Stimulated activated CD4-positive, alpha-beta T cell treated with anti-CD3 and anti-CD28 coated beads, Interleukin-15, amount 100 ng/mL, for 1 hour (primary cell): ENCODE measurements at places on chromosomes 16 and 17.
A peak's percentile ranks its signal among the peaks of the same experiment; 100 is the strongest.

DNA sequence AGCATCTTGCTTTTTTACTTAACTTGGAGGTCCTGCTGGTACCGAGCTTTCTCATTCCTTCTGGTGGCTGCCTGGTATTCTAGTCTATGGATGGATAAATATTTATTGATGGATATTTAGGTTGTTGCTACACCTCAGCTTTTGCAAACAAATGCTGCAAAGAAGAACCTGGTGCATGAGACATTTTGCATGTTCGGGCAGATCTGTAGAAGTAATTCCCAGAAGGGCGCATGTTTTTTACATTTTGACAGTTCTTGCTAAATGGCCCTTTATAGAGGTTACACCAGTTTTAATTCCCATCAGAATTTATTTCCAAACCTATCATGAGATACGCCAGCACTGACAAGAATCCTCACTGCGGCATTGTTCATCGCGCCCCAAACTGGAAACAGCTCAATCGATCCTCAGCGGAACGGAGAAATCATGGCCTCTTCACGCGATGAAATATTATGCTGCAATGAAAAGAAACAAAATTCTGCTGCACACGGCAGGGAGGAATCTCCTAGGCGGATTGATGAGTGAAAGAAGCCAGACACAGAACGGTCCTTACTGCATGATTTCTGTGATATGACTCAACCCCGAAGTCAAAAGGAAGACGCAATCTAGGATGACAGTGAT, 68.0 kb upstream of the CREBBP start:
- DNase-seq = no peak

DNA sequence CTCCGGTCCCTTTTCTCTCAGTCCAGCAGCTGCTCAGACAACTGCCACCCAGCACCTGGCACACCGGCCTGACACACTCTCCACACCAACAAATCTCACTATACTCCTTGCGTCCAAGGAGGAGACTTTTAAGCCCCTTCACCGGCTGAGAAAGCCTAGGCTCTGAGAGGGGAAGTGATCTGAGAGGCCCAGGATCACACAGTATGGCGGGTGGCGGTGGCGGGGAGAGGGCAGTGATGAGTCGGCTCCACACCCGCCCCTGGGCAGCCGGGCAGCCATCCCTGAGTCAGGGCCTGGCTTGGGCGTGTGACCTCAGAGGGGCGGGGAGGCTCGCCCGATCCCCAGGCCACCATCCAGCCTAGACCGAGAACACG, 569 bp downstream of the FLII start:
- peak; percentile 21 for DNase-seq

- no peak for DNase-seq
Observed at GRCh38 chr17:40960144-40960543, 6.6 kb downstream of the KRT39 start.

GRCh38 chr17:44346064-44346844, 1.2 kb downstream of the GRN start:
- no peak for DNase-seq

GRCh38 chr17:29867643-29868181, 62.3 kb downstream of the SSH2 start:
- no peak for DNase-seq

DNA sequence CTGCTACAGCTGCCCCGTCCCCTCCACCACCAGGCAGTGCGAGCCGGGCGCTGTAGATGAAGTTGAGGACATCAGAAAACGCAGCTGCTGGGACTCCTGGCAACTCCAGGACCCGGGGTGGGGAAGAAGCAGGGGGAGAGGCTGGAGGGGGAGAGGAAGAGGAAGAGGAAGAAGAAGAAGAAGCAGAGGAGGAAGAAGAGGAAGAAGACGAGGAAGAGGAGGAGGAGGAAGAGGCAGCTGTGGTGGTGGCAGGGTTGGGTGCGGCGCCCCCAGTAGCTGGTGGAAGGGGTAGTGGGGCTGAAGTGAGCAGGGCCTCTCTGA, 13.2 kb downstream of the ZBTB4 start:
- DNase-seq = no peak

DNA sequence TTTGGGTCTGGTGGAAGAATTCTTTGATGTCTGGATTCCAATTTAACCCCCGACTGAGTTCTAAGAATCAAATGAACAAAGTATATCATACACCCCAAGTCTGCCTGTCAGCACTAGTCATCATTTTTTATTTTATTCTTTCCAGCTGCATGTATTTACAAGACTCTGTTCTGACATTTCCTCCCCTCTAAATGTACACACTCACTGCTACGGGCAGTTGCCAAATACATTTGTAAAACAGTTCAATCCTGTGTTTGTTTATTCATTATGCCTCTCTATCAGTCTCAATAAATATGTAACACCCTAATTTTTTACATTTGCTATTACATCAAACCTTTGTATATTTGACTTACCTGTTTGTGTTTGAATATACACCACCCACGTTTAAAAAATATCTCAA, 422.3 kb upstream of the PSMD7 start:
- no peak for DNase-seq

- no peak for DNase-seq
Observed at GRCh38 chr17:57868007-57868909, 18.4 kb upstream of the MRPS23 start.

DNA sequence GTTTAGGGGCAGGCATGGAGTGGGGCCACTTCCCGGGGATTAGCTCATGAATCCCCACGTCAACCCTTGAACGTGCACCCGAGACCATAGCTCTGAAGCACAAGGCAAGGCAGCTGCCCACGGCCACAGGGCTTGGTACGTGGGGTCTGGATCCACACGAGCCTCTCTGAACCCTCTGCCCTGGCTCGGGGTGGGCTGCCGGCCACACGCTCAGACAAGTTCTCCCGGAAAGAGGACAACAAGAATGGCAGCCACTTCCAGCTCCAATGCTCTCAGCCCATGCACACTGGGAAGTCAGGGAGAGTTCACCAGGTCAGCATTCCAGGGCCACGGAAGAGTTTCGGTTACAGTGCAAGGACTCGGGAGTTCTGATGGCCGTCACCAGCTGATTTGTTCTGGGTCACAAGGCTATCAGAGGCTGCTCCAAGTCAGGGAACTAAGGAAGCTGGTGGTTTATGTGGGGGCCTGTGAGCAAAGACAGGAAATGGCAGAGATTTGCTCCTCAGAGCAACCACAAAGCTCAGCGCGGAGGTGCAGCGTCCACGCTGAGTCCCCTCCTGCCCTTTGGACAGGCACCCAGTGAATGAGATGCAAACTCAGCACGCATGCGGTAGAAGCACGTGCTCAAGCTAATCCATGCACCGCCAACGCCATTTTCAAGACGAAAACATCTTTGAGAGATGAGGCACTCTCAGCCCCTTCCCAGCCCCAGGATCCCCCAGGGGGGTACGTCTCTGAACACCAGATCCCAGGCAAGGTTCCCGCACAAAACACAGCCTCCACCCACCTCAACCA, 356.4 kb downstream of the FOXL1 start:
- no peak for DNase-seq

DNA sequence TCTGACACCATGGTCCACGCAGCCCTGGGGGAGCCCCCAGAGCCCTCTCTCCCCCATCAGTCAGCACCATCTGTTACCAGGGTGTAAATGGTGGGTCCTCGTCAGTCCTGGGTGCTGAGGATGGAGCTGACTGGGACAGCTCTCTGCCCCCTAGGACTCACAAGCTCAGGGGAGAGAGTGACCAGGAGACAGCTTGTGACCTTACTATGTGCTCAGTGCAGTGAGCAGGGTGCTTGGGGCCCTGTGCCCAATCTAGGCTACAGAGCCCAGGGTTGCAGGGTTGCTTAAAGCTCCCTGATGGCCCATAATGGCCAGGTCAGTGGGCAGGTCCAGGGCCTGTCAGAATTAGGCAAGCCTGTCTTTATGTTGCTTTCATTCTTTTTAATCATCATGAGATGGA, 11.3 kb downstream of the MMP2 start:
- no peak for DNase-seq

GRCh38 chr16:83913245-83913633, 14.3 kb downstream of the MLYCD start:
- DNase-seq = no peak

DNA sequence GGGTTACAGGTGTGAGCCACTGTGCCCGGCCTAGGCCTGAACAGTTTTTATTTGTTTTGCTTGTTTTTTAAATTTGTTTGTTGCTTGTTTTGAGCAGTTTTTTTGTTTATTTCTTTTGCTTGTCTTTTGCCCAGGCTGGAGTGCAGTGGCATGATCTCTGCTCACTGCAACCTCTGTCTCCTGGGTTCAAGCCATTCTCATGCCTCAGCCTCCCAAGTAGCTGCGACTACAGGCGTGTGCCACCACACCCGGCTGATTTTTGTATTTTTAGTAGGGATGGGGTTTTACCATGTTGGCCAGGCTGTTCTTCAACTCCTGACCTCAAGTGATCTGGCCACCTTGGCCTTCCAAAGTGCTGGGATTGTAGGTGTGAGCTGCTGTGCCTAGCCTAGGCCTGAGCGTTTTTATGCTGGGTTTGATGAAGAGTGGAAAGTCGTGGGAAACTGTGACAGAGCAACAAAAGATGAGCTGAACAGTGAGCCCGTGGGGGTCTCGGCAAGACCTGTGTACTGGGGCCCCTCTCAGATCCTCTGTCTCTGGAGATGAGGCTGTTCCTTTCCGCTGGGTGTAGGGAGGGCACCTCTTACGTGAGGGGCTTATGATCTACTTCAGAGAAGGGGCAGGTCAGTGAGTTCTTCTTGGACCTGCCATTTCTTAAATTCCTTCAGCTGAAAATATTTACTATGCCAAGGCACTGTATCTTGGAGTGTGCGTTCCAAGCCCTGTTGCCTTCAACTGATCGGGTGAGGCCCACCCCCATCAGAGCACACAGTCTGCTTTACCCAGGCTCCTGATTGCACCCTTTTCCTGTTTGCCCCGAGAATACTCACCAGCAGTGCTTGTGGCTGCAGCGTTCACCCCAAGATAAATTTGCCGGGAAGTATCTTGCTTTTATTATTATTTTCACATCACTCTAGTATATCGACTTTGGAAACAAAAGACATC, 322.1 kb downstream of the SEC14L1 start:
- no peak for DNase-seq

- DNase-seq = no peak
Observed at GRCh38 chr17:80025140-80025539, 10.5 kb downstream of the TBC1D16 start.

GRCh38 chr16:19868421-19868820, 16.2 kb downstream of the GPRC5B start:
- DNase-seq = no peak

DNA sequence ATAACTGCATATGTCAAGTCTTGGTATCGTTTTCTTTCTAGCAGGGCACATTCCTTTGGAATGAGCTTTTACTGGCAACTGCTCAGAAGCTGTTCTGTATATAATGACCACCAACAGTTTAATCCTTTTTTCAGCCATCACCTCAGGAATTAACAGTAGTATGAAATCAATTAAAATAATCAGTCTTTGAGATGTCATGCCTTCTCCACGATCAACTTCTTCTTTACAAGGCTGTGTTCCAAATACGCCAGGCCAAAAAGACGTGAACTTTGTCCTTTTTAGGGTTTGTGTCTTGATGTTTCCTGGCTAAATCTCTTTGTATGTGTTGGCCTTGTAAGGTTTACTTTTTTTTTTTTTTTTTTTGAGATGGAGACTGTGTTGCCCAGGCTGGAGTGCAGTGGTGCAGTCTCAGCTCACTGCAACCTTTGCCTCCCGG, 54.9 kb downstream of the ABCC1 start:
- no peak for DNase-seq

DNA sequence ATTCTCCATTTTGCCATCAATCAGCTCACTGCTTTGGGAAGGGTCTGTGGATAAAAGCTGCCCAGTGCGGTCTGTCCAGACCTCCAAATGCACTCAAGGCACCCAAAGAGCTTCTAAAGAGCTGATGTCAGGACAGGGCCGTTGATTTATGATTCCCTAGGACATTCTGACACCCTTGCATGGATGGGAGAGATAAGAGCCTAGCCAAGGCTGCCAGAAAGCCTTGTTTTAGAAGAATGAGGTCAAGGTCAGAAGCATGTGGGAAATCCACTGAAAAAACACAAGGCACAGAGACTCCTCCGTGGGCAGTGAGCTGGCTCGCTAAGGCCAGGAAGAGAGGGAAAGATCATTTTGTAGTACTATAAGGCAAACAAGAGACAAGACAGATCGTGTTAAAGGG, 214.0 kb downstream of the CDH11 start:
- no peak for DNase-seq

DNA sequence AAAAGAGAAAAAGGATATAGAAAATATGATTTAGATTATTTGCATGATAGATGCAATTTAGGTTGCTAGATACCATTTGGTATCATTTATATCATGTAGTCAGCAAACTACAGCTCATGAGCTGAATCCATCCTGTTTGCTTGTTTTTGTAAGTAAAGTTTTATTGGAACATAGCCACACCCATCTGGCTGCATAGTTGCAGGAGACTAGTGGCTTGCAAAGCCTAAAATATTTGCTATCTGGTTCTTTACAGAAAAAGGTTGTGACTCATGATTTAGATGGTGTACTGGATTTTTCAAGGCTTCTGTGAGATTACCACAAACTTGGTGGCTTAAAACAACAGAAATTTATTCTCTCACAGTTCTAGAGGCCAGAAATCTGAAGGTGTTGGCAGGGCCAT, 49.9 kb downstream of the MAP2K4 start:
- no peak for DNase-seq

GRCh38 chr16:67907397-67908180, 14.5 kb downstream of the PSKH1 start:
- DNase-seq = no peak

GRCh38 chr17:44733753-44734152, 25.0 kb upstream of the ADAM11 start:
- DNase-seq = no peak

DNA sequence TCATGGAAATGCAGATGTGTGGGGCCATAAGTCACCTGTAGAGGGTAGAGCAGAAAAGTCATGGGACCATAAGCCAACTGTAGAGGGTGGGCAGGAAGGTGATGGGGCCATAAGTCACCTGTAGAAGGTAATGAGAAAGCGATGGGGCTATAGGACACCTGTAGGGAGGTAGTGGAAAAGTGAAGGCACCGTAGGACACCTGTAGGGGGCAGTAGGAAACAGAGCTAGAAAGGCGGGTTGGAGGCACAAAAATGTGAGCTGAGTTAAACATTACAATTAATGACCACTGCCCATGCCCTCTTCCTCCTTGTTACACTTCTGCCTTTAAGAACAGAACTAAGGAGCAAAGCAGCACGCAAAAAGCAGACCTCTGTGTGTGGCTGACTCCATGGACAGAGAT, 150.1 kb downstream of the SHISA6 start:
- no peak for DNase-seq

DNA sequence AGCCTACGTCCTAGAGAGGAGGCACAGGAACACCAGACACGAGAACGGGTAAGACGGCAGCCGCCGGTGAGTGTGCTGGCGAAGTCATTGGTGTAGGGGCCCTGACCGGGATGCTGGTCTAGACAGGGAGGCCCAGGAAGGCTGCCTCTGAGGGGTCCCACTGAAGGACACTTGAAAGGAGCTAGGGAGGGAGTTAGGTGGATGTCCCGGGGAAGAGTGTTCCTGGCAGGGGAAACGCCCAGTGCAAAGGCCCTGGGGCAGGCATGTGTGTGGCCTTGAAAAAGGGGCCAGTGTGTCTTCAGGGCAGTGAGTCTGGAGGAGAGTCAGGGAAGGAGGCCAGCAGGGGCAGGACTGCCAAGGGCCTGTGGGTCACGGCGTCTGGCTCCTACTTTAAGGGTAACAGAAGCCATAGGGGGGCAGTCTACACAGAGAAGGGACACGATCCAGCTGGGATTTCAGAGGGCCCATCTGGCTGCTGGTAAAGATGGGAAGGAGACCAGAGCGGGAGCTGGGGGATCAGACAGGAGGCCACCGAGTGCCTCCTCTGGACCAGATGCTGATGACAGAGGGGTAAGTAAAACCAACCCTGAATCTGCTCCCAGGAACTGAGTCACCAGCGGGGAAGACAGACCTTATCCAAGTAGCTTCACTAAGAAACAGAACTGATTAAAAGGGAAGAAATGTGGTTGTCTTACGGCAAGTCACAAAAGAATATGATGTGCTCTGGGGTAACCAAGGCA, 115.9 kb downstream of the LITAF start:
- DNase-seq = no peak
